ENCODE measurements at places on chromosomes 5 and 9. TPM values are rescaled to one million over a fixed set of nuclear protein-coding genes. Genes with fewer than 3 reads are reported as not detected.

DNA sequence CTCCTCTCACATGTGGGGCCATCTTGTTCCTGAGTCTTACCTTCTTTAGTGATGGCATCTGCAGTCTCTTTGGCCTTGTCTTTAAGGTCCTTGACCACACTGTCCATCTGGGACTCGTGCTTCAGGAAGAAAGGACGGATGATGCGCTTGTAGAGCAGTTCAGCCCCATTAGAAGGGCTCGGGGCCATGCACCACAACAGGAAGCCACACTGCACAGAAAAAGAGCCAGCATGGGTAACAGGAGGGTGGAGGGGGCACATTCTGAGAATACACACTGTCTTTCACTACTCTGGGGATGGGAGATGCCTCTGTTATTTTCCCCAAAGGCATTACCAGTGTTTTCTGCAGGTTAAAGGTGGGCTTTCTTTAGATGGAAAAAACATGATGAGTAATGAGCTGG is 25.9 kb downstream of the SRP19 start:
- DNase-seq: no peak

- no peak for DNase-seq
These were observed 83.0 kb upstream of the FCN1 start for GRCh38 chr9:135000647-135001245.

- DNase-seq: no peak
These were observed 437.4 kb downstream of the ARHGEF28 start for GRCh38 chr5:74063346-74063745.

GRCh38 chr9:5186416-5187169 is 1.2 kb upstream of the INSL6 start:
- peak; percentile 46 for DNase-seq

- no peak for DNase-seq
These were observed 135.9 kb downstream of the CCDC192 start for GRCh38 chr5:127839072-127839471.

GRCh38 chr5:139701056-139701741 is 53.0 kb downstream of the CXXC5 start:
- no peak for DNase-seq

GRCh38 chr5:149172261-149172660 is 31.0 kb downstream of the ABLIM3 start:
- no peak for DNase-seq

- DNase-seq: no peak
These were observed 801.2 kb downstream of the MAT2B start for GRCh38 chr5:164306662-164307061.

GRCh38 chr5:483434-484140 is 40.6 kb downstream of the EXOC3 start:
- DNase-seq: no peak

DNA sequence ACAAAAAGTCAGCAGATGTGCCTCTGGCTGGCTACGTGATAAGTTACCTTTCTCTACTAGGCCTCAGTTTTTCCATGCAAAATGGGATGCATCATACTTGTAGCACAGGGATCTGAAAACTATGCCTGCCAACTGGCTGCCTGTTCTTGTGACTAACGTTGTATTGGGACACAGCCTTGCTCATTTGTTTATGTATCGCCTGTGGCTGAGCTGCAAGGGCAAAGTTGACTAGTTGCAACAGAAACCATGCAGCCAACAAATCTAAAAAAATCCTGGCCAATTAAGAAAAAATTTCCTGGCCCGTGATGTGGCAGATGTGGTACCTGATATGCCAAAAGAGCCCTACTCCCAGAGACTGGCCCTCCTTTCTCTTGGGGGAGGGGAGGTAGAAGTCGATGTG is 131.3 kb downstream of the SEC61B start:
- DNase-seq: no peak

DNA sequence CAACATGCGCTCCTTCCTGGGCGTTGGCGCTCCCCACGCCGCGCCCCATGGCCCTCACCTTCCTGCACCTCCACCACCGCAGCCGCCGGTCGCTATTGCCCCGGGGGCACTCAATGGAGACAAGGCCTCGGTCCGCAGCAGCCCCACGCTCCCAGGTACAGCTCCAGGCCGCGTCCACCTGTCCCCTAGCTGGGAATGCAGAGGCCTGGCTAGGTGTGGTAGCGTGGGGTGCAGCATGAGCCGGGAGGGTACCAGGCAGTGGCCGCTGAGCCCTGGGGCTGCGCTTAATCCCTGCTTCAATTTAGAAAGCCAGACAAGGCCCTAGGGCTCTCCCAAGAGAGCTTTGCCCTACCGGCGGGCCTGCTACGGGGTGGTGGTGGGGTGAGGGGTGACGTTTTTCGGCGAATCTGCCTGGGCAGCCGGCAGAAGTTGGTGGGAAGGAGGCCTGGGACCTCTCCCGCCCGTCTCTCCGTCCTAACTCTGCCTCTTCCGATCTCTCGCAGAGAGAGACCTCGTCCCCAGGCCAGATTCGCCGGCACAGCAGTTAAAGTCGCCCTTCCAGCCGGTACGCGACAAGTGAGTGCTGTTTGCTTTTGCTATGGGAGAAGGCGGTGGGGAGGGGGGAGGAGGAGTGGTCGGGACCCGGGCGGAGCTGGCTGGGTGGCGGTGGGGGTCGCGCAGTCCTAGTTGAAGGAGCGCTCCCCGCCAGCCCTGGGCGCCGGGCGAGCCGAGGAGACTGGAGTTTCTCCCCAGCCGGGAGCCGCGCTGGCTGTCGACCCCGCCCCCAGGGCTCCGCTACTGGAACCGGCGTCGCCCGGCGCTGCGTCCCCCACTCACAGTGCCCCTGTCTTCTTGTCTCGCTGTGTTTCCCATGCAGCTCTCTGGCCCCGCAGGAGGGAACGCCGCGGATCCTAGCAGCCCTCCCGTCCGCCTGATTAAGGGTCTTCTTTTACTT is 4.8 kb downstream of the IRX1 start:
- no peak for DNase-seq

DNA sequence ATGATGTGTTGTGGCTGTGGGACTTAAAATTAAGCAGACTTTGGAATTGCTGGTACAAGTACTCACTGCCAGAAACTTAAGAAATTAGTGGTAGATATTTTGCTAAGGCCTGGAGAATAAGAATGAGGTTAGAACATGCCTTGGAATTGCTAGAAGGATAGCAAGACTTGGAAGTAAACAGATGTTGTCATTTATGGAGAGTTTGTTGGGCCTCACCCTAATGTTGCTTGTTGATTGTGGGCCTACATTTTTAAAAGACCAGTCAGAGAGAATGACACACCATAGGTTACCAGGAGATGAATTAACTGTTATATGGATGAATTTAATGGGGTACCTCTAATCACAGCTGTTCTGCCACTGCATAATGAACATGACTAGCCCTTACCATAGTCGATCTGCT is 120.1 kb upstream of the GAS1 start:
- DNase-seq: no peak

DNA sequence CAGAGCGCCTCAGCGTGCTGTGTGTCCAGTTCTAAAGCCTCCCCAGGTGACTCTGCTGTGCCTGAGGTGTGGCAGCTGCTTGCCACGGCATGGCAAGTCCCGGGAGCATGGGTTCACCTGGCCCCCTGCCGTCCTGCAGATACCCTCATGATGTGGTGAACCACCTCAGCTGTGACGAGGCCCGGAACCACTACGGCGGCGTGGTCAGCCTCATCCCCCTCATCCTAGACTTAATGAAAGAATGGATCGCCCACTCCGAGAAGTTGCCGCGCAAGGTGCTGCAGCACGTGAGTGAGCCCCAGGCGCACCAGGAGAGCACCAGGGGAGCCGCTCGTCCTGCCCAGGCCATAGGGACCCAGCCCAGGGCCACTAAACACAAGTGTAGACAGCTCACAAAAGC is 9.5 kb downstream of the SPACA9 start:
- DNase-seq: no peak

- DNase-seq: peak; percentile 15
These were observed 12.7 kb upstream of the TDRD7 start for GRCh38 chr9:97398999-97399758.

The STXBP1 gene
- 96.1 TPM for total RNA-seq

The SHC3 gene
- 28.3 TPM for total RNA-seq

The CDC20B gene
- total RNA-seq: 0.18 TPM

The OTP gene
- 0.27 TPM for total RNA-seq

The PRKACG gene
- not detected for total RNA-seq

Measured in cerebellum (tissue), 4 donors.